ENCODE measurements at places on chromosomes 16 and 17.

DNA sequence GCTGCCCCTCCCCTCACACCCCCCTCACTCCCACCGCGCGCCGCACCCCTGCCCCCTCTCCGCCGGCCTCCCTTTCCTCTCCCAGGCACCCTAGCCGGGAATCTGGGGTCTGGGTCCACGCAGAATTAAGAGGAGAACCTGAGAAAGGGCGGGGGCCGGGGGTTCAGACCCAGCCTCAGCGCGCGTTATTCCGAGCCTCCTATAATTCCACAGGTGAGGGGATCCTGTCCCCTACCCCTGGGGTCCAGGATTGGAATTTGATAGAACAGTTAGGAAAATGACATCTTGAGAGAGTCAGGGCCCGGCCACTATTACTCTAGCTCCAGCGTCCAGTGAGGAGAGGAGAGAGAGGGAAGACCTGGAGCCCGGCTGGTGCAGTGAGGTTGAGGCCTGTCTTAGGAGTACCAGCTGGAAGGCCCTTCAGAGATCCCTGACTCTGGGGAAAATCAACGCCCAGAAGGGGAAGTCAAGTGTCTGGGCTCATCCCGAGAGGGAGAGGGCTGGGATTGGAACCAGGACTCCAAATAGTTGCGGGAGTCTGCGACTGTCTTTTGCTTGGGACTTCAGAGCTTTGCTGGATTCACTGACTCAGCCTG, 17.3 kb downstream of the GRB7 start:
- no peaks in the 10 kb centered on the region for H3K27me3 ChIP-seq
- peaks cover 65% of the 10 kb centered on the region for H3K4me1 ChIP-seq
- H3K27ac ChIP-seq = peak overlapping the region; percentile 89

DNA sequence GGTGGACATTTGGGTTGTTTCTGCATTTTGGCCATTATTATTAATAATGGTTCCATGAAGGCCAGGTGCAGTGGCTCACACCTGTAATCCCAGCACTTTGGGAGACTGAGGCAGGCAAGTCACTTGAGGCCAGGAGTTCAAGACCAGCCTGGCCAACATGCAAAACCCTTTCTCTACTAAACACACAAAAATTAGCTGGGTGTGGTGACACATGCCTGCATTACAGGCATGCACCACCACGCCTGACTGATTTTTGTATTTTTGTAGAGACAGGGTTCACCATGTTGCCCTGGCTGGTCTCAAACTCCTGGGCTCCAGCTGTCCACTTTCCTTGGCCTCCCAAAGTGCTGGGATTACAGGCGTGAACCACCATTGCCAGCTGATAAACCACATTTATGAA, 58.5 kb downstream of the TNFRSF13B start:
- no peaks in the 10 kb centered on the region for H3K36me3 ChIP-seq
- H3K27ac ChIP-seq = no peak overlapping the region

DNA sequence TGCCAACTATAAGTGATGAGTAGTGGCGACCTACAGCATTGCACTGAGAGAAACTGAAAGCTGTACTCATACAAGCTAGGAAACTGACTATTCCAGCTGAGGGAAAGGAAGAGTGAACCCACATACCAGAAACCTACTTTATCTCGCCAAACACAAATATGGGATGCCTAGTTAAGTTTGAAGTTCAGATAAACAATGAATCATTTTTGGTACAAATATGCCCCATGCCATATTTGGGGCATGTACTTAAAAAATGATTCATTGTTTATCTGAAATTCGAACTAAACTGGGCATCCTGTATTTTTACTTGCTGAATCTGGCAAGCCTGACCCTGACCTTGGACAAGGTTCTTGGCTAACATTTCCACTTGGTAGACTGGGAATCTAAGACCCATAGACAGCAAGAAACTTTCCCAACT, 527.8 kb upstream of the PSMD7 start:
- H3K27me3 ChIP-seq = no peaks in the 10 kb centered on the region
- DNase-seq = no peak
- no peak overlapping the region for H3K4me3 ChIP-seq
- H3K27ac ChIP-seq = no peak overlapping the region
- no peaks in the 10 kb centered on the region for H3K4me1 ChIP-seq

DNA sequence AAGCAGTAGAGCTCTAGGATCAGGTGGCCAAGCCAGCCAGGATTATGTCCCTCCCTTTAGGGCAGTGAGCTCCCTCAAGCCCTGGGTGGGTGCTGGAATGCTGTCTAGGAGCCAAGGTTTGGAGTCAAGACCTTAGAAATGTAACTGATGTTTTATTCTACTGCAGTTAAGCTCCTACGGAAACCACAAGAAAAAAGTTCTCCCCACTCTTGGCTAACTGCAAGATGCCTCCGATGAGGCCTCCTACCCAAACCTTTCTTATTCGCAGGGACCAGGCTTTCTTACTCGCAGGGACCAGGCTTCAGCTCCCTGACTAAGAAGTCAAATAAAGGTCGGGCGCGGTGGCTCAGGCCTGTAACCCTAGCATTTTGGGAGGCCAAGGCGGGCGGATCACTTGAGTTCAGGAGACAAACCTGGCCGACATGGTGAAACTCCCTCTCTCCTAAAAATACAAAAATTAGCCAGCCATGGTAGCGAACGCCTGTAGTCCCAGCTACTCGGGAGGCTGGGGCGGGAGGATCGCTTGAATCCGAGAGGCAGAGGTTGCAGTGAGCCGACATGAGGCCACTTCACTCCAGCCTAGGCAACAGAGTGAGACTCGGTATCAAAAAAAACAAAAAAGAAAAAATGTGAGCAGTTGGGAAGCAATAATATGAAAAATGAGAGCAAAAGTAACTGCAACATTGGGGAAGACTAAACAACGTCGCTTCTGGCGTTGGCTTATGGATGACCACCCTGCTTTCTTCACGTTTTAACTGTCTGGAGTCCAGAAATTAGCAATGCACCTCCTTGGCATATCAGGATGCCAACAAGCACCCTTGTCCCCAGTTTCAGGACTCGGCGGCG, 31.7 kb upstream of the ARL4D start:
- peaks cover 41% of the 10 kb centered on the region for H3K4me1 ChIP-seq
- H3K4me3 ChIP-seq = peak overlapping the region; percentile 81
- H3K27me3 ChIP-seq = no peaks in the 10 kb centered on the region

DNA sequence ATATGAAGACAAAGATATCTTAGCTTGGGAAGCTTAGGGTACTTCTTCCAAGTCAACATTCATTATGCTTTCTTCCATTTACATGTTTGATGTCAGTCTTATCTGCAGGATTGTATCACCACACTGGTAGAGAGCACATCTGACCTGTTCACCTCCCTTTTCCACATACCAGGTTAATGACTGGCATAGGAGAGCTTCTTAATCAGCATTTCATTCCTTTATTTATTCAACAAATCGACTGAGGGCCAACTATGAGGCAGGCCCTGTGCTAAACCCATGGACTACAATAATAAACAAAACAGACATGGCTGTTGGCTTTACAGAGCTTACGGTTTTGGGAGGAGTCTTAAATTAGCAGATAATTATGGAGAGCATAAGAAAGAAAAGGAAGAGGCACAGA, 378.1 kb upstream of the CDH11 start:
- no peak overlapping the region for H3K4me3 ChIP-seq
- H3K27ac ChIP-seq = no peak overlapping the region
- H3K4me1 ChIP-seq = no peaks in the 10 kb centered on the region
- no peaks in the 10 kb centered on the region for H3K36me3 ChIP-seq

DNA sequence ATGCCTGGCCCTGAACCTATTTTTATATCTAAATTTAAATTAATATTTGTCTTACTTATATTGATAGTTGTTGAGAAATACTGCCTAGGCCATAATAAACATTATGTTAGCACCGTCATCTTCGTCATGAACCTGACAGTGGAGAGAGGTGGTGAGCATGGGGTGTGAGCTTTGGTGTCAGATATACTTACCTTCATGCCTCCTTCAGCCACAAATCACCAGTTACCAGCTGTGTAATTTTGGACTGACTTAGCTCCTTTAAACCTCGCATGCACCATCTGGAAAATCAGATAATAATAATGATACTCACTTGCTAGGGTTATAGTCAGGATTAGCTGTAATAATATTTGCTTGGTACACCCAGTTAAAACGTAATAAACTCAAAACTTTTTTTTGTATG, 35.0 kb downstream of the SNX29 start:
- no peak overlapping the region for H3K4me3 ChIP-seq
- H3K27me3 ChIP-seq = no peaks in the 10 kb centered on the region
- H3K27ac ChIP-seq = peak overlapping the region; percentile 10
- H3K4me1 ChIP-seq = no peaks in the 10 kb centered on the region
- DNase-seq = no peak
- H3K36me3 ChIP-seq = peaks cover 4% of the 10 kb centered on the region

DNA sequence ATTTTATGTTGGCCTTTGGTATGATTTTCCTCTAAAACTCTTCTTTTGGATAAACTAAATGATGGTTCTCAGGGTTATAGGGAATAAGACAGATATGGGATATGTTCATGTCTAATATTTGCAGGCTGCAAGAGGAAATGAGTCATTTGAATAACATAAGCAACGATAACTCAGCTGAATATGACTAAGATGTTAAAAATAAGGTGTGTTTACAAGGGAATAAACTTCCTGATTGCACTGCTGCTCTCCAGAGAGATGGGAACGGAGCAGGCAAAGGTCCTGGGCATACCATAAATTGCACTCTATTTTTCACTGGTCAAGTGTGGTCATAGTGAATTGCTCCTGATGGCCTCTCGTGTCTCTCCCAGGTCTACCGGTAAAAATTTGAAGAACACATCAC, 666.2 kb downstream of the TOX3 start:
- no peaks in the 10 kb centered on the region for H3K36me3 ChIP-seq
- H3K27ac ChIP-seq = no peak overlapping the region
- no peaks in the 10 kb centered on the region for H3K4me1 ChIP-seq
- no peak overlapping the region for H3K4me3 ChIP-seq

- H3K27me3 ChIP-seq = no peaks in the 10 kb centered on the region
- H3K36me3 ChIP-seq = peaks cover 36% of the 10 kb centered on the region
- peak overlapping the region; percentile 53 for H3K4me3 ChIP-seq
- peaks cover 15% of the 10 kb centered on the region for H3K4me1 ChIP-seq
- H3K27ac ChIP-seq = peak overlapping the region; percentile 68
These were observed 1.5 kb upstream of the NUDT16L1 start for GRCh38 chr16:4691666-4692412.

DNA sequence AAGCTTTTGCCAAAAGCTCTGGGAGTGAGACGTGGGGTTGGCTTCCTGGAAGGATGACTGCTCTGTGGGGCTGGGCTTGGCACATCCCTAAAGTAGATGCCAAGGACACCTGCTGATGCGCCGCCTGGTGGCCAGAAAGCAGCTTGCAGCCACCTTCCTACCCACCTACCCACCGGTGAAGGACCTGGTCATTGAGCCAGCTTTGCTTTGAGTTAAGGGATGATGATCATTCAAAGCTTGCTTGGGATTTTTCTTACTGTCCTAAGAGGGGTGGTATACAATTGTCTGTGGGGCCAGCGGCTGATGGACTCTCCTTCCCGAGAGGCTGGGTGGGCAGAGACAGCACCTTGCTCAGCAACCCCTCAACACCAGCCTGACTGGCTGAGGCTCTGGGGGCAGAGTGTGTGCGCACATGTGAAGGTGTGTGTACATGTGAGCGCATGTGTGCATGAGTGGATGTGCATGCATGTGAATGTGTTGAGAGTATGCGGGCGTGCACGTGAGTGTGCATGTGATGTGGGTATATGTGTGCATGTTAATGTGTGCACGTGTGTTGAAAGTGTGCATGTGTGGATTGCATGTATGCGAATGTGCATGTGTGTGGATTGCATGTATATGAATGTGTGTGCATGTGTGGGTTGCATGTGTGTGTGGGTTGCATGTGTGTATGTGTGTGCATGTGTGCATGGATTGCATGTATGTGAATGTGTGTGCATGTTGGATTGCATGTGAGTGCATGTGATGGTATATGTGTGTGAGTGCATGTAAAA, 18.6 kb downstream of the C1QTNF1 start:
- peaks cover 10% of the 10 kb centered on the region for H3K4me1 ChIP-seq
- no peak overlapping the region for H3K4me3 ChIP-seq
- peaks cover 27% of the 10 kb centered on the region for H3K27me3 ChIP-seq
- peak; percentile 60 for DNase-seq
- H3K27ac ChIP-seq = no peak overlapping the region

GRCh38 chr17:38875477-38876075, 5.7 kb downstream of the LASP1 start:
- peaks cover 92% of the 10 kb centered on the region for H3K4me1 ChIP-seq
- H3K27ac ChIP-seq = peak overlapping the region; percentile 84
- H3K27me3 ChIP-seq = no peaks in the 10 kb centered on the region

DNA sequence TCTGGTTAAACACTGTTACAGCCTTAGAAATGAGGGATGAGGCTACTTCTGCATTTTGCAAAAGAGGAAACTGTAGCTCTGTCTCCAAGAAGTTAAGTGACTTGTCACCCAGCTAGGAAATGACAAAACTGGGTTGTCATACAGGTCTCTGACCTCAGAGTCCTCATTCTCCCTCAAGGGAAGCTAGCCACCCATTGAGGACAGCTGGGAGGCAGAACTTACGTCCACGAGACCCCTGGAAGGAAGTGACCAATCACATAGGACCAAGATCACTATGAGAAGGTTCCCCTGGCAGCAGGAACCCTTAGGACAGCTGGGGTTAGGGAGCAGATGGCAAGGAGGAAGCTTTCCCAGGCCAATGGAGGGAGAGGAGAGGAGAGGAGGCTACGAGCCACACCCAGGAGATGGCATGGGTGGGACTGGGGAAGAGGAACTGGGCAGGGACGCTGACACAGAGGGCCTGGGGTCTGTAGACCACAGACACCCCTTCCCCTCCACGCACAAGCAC, 11.2 kb downstream of the METTL22 start:
- no peak overlapping the region for H3K4me3 ChIP-seq
- peaks cover 42% of the 10 kb centered on the region for H3K36me3 ChIP-seq
- peak overlapping the region; percentile 81 for H3K27ac ChIP-seq
- H3K27me3 ChIP-seq = no peaks in the 10 kb centered on the region
- no peak for DNase-seq

- H3K27me3 ChIP-seq = no peaks in the 10 kb centered on the region
- H3K27ac ChIP-seq = peak overlapping the region; percentile 91
- H3K4me1 ChIP-seq = peaks cover 45% of the 10 kb centered on the region
- peak overlapping the region; percentile 57 for H3K4me3 ChIP-seq
These were observed 18.4 kb downstream of the PLCG2 start for GRCh38 chr16:81797443-81797842.

GRCh38 chr16:55225972-55226542, 97.9 kb upstream of the IRX6 start:
- no peak overlapping the region for H3K27ac ChIP-seq
